ENCODE measurements at places on chromosomes 2 and 18. TPM values are rescaled to one million over a fixed set of nuclear protein-coding genes. Genes with fewer than 3 reads are reported as not detected.

TUBB8B gene
- not detected for total RNA-seq

DNA sequence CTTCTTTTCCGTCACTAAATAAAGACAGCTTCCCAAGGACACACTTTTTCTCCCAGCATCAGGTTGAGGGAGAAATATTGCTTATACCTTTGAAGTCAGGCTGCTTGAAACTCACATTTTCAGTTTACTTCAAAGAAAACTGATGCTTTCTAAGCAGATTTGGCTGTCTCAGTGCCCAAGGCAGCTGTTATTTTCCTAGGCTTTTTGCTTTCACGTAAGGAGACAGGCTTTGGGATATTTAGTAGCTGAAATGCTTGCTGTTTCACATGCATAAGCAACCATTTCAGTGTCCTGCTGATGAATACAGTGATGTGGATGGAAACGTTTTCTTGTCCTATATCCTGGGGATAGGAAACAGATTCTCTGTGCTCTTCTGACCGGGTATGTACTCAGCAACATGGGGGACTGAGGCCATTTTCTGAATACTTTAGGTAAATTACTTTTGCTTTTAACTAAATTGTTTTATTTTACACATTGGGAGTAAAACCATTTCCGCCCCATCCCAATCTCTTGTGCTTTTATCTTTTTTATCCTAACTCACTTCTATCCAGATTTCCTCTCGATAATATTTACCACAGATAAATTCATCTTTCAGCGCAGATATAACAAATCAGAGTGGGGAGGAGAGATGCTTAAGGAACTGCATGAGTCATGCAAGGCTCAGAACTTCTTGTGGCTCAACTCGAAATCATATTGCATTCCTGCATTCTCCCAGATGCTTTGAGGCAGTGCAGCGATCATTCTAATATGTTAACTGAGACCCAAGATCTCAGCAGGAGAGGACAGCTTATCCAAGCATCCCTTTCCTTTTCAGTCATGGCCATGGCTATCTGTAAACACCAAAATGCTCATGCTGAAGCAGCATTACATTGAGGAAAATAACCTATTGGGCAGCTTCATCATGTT is 22.2 kb downstream of the GALR1 start:
- no peak for DNase-seq

IL1RL1 gene
- total RNA-seq: 3.9 TPM

RAB27B gene
- not detected for total RNA-seq

- no peak for DNase-seq
These were observed at the start of gene MATN3 for GRCh38 chr2:20012282-20013125. TSS of gene MATN3 (minus strand) at chr2:20012668. CDS start at chr2:20012631, 37 bp downstream.

GRCh38 chr18:8229787-8230186 is 379.4 kb upstream of the RAB12 start:
- DNase-seq: no peak

MRO gene
- total RNA-seq: 1.5 TPM

SPATA3 gene
- total RNA-seq: not detected

DNA sequence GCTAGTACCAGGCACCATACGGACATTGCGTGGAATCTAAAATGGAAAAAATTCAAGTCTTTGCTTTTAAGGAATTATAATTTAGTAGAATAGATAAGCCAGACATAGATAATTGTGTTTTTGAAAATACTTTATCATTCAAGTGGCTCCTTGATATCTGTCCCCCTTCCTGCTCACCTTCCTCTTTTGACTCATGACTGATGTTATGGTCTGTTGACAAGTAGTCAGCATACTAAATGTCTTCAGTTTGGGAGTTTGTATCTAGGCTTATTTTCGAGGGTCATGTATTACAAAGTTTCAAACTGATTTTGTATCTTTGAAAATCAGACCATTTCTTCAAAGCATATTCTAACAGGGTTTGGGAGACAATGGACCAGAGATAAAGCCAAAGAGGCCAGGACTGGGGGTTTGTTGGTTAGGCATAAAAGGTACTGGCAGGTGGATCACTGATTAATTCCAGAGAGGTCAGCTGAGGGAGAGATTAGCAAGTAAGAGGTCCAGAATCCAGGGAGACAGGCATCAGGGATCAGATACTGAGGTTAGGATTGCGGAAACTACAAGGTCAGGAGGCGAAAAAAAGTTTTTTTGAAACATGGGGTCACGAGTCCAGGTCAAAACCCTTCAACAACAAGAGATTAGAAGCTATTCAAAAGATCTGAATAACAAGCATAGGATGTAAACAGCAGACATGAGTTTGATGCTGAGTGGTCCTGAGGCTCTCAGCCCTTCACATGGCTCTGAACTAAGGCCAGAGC is 31.5 kb upstream of the KLHL14 start:
- no peak for DNase-seq

LTBP1 gene
- 30.8 TPM for total RNA-seq

GRCh38 chr18:14914771-14915170 is 166.8 kb downstream of the ANKRD30B start:
- no peak for DNase-seq

DNA sequence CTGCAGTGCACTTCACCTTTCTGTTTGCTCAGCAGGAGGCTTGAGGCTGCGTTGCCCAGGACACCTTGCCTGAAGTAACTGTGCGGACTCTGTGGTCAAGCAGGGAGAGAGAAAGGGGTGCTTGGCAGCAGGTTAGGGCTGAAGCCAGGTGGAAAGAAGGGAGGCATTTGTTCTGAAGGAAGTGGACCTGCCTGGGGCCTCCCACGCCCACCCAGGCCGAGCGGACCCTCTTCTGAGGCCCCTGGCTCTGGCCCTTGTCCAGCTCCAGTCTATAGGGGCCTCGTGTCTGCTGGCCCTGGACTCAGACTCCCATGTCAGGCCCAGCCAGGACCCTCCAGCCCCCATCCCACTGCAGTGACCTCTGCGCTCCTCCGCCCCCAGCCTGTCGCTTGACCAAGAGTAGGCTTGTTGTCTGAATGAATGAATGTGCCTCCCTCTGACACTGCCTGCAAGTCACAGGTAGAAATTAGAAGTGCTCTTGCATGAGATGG is 2.5 kb downstream of the SNED1 start:
- peak; percentile 3 for DNase-seq

C2orf81 gene
- total RNA-seq: 14.4 TPM
